Esophagus muscularis mucosa (tissue), 4 donors: ENCODE measurements at places on chromosomes 2 and 18.

GRCh38 chr18:35460736-35461161 lies 37.0 kb downstream of the INO80C start:
- H3K4me3 ChIP-seq = no peak overlapping the region

DNA sequence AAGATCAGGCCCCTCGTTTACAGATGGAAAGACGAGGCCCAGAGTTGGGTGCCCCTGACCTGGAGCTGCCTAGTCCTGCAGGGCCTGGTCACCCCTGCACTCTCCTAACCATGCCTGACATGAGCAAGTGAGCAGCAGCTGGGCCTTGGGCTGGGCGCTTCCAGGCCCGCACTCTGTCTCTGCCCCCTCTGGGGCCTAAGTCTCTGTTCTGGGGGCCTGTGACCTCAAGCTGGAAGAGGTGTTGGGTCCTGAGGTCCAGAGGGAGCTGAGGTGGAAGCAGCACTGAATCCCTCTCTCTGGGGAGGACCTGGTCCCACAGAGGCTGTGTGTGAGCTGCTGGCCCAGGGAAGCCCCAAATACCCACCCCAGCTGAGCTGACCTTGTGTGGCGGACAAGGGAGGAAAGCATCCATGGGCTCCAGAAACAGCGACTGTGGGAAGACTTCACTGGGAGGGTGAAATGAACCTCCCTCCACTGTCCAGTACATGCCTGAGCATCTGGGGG lies 46.1 kb upstream of the GPC1 start:
- no peak for DNase-seq
- no peak overlapping the region for H3K27ac ChIP-seq
- peaks cover 12% of the 10 kb centered on the region for H3K4me1 ChIP-seq
- no peak overlapping the region for H3K4me3 ChIP-seq
- H3K27me3 ChIP-seq = no peaks in the 10 kb centered on the region

- no peak for DNase-seq
- no peaks in the 10 kb centered on the region for H3K27me3 ChIP-seq
- H3K36me3 ChIP-seq = no peaks in the 10 kb centered on the region
Observed at GRCh38 chr2:23618265-23618664, 233.3 kb downstream of the KLHL29 start.

DNA sequence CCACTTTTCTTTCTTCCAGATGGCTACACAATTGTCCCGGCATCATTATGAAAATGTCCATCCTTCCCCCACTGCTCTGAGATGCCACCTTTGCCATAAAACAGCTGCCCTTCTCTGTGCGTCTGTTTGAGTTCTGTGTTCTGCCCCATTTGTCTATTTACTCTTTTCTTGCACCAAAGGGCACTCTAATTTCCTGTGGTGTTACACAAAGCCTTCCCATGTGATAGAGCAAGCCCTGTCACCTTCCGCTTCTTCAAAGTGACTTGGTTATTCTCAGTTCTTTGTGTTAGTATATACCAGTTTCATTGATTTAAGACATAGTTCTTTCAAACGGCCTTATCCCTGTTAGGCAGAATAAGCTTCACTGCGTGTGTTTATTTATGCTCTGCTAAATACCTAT lies 84.1 kb downstream of the FBXO15 start:
- H3K36me3 ChIP-seq = no peaks in the 10 kb centered on the region
- H3K4me3 ChIP-seq = no peak overlapping the region
- no peak overlapping the region for H3K27ac ChIP-seq

DNA sequence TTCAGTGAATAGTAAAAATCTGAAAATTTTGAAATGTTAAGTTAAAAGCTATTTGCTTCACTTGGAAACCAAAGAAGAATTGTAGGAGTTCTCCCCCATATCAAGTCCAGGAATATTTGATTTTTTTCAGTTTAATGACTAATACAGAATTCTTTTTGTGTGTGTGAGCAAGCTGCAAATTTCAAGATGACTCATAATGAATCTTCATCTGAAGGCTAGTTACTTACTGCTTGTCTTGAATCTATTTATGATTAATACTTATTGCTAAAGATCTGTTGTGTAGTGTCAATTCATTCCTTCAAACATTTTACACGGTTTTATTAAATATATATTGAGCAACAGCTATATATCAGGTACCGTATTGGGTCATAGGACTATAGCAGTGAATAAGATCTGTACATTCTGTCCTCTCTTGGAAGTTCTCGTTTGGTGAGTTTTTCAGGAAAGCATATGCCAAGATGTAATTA lies 47.8 kb upstream of the CAVIN2 start:
- H3K36me3 ChIP-seq = no peaks in the 10 kb centered on the region
- H3K27me3 ChIP-seq = no peaks in the 10 kb centered on the region

DNA sequence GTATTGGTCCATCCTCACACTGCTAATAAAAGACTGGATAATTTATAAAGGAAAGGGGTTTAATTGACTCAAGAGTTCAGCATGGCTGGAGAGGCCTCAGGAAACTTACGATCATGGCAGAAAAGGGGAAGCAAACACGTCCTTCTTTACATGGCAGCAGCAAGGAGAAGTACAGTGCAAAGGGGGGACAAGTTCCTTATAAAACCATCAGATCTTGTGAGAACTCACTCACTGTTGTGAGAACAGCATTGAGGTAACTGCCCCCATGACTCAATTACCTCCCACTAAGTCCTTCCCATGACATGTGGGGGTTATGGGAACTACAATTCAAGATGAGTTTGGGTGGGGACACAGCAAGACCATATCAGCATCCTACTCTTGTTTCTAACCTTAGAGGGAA lies 37.0 kb downstream of the SP100 start:
- no peak overlapping the region for H3K27ac ChIP-seq
- H3K4me1 ChIP-seq = no peaks in the 10 kb centered on the region
- H3K36me3 ChIP-seq = peaks cover 14% of the 10 kb centered on the region

DNA sequence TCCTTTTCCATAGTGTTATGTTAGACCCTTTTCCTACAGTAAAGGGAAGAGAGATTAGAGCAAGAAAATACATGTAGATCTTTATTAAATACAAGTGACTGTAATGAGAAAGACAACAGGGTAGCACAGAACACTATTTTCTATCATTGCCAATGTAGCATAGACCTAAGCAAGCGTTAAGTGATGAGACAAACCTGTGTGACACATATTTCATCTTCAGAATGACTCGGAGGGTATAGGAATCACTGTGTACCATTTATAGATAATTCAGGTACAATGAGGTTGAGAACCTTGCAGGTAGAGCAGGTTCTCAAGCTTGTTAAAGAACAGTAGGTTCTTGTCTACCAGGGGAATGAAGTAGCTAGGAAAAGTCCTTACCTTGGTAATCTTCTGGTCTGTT lies 15.9 kb downstream of the PDIA6 start:
- no peak overlapping the region for H3K4me3 ChIP-seq
- DNase-seq = no peak
- no peaks in the 10 kb centered on the region for H3K27me3 ChIP-seq
- H3K27ac ChIP-seq = no peak overlapping the region
- peaks cover 71% of the 10 kb centered on the region for H3K36me3 ChIP-seq

DNA sequence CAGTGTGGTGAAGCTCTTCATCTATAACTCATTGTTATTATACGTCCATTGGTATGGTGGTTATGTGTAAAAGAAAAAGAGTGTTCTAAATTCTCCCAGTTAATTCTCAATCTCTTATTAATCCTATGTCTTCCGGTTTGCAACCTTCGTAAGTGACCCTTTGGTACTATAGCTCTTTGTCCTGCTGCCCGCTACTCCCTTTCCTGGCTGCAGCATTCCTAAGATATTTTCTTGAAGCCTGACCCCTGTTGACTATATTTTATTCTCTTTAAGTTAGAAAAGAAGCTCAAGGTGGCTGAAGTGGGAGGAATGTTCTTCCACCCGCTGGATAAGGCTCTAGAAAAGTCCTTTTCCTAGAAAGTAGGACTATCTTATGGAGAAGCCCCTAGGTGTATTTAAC lies 684.8 kb downstream of the SOCS6 start:
- DNase-seq = no peak
- no peak overlapping the region for H3K27ac ChIP-seq
- H3K4me1 ChIP-seq = no peaks in the 10 kb centered on the region
- no peak overlapping the region for H3K4me3 ChIP-seq
- no peaks in the 10 kb centered on the region for H3K27me3 ChIP-seq
- no peaks in the 10 kb centered on the region for H3K36me3 ChIP-seq

DNA sequence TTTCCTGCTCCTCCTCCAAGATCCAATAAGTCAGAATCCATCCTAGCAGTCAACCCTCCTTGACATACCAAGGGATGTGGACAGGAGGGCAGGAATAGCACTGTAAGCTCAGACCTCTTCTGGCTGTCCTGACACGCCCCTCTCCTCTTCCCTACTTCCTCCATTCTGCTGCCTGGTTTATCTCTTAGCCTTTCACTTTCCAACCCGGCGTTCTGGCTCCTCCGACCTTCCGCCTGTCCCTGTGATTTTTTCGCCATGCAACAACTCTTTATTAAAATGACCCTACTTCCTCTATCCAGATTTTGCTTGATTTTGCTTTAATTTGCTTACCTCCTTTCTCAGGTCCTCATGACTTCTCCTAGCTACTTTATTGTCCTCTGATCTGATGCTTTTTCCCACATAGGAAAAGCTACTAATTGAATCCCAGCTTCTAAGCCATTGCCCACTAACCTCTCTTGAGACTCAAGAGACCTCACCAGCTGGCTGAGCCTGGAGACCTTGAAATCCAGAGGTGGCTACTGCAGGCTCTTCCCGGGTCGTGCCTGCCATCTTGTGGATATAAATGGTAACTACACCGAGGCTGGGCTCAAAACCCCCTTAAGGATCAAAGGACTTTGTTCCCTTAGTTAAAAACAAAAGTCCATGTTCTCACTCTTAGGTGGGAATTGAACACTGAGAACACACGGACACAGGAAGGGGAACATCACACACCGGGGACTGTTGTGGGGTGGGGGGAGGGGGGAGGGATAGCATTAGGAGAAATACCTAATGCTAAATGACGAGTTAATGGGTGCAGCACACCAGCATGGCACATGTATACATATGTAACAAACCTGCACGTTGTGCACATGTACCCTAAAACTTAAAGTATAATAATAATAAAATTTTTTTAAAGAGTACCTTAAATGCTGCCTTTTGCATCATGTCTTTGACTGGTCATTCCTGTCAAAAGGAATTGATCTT lies 139.4 kb downstream of the AKAIN1 start:
- no peak for DNase-seq
- H3K27ac ChIP-seq = no peak overlapping the region
- H3K4me3 ChIP-seq = no peak overlapping the region
- no peaks in the 10 kb centered on the region for H3K4me1 ChIP-seq
- H3K36me3 ChIP-seq = no peaks in the 10 kb centered on the region
- H3K27me3 ChIP-seq = no peaks in the 10 kb centered on the region

DNA sequence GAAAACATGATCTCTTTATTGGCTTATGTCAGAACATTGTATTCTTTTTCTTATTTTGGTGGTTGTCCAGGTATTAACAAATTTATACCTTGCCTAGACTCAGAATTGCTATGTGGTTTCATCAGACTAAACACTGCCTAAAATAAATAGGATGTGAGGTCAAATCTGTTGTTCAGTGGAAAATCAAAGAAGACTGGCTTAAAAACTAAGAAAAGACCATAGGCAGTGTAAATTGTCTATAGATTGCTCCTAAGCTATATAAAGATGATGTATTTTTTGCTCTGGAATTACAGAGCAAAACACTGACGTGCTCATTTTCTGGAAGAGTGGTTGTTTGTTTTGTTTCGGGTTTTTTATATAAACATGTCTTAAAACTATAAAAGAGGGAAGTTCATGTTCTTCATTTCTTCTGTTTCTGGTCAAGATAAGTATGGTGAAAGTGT lies 266.0 kb downstream of the ALPK2 start:
- H3K27ac ChIP-seq = peak overlapping the region; percentile 70
- peaks cover 9% of the 10 kb centered on the region for H3K4me1 ChIP-seq
- no peaks in the 10 kb centered on the region for H3K27me3 ChIP-seq
- H3K36me3 ChIP-seq = peaks cover 4% of the 10 kb centered on the region
- no peak overlapping the region for H3K4me3 ChIP-seq

GRCh38 chr18:25251068-25251467 lies 100.9 kb downstream of the ZNF521 start:
- DNase-seq = no peak
- no peaks in the 10 kb centered on the region for H3K27me3 ChIP-seq

- H3K27ac ChIP-seq = no peak overlapping the region
- no peaks in the 10 kb centered on the region for H3K27me3 ChIP-seq
- no peaks in the 10 kb centered on the region for H3K36me3 ChIP-seq
- no peak overlapping the region for H3K4me3 ChIP-seq
Observed at GRCh38 chr2:211867845-211868451, 670.7 kb downstream of the ERBB4 start.

GRCh38 chr2:226760412-226761194 lies 39.0 kb downstream of the IRS1 start:
- no peak for DNase-seq
- no peak overlapping the region for H3K4me3 ChIP-seq
- no peaks in the 10 kb centered on the region for H3K27me3 ChIP-seq
- peaks cover 57% of the 10 kb centered on the region for H3K4me1 ChIP-seq
- no peaks in the 10 kb centered on the region for H3K36me3 ChIP-seq
